ENCODE measurements at places on chromosomes 12 and 14.
A peak's percentile ranks its signal among the peaks of the same experiment; 100 is the strongest.

GRCh38 chr12:116366824-116367223, 89.3 kb upstream of the MED13L start:
- DNase-seq = no peak

- DNase-seq = no peak
These were observed 13.9 kb upstream of the MYH7 start for GRCh38 chr14:23449314-23449713.

GRCh38 chr14:43591776-43592175, 915.3 kb downstream of the FSCB start:
- no peak for DNase-seq

- DNase-seq = no peak
These were observed 394.8 kb downstream of the LRFN5 start for GRCh38 chr14:42001431-42001830.

DNA sequence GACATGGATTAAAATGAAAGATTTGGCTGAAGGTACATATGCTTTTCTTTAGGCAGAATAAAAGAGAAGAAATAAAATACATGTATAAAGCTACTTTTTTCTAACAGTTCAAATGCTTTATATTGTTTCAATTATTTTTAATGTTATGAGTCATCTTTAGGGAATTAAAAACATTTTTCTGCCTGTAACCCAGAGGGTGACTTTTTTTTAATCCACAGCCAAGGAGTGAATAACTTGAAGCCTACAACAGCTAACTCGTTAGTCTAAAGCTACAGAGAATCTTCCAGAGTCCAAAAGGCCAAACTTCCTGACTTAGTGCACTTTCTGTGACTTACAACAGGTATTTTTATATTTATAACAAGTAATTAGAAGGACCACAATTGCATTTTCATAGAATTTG, 151.6 kb downstream of the SEC23A start:
- DNase-seq = no peak

DNA sequence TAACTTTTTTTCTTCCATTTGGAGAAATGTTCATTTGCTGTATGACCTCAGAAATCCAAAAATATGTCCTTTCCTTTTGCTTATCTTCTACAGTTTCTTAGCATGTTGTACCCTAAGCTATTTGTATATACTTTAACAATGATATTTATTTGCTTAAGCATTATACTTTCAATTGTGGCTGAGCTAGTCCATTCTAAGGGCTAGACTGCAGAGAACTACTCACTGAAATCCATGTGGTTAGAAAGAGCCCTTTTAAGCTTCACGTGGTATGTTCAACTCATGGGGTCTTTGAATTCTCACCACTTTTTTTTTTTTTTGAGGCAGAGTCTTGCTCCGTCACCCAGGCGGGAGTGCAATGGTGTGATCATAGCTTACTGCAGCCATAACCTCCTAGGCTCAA, 122.5 kb downstream of the HMGA2 start:
- no peak for DNase-seq

GRCh38 chr12:3713483-3713882, 39.4 kb downstream of the CRACR2A start:
- DNase-seq = no peak

DNA sequence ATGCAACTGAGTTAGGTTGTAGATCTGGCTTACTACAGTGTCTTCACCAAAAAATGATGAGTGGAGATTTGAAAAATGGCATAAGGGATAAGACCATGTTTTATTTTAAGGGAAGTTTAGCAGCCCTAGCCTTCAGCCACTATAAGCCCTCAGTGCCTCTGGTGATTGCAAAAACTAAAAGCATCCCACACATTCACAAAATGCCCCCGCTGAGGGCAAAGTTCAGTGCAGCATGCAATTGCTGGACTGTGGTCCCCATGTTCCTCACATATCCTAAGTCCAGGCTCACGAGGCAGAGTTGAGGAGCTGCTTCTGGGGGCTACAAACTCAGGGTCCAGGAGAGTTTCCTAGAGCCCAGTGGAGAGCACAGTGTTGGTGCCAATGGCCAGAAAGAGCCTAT, 29.6 kb upstream of the NCOR2 start:
- DNase-seq = no peak

- no peak for DNase-seq
These were observed 1324.1 kb downstream of the AACS start for GRCh38 chr12:126389220-126389841.

DNA sequence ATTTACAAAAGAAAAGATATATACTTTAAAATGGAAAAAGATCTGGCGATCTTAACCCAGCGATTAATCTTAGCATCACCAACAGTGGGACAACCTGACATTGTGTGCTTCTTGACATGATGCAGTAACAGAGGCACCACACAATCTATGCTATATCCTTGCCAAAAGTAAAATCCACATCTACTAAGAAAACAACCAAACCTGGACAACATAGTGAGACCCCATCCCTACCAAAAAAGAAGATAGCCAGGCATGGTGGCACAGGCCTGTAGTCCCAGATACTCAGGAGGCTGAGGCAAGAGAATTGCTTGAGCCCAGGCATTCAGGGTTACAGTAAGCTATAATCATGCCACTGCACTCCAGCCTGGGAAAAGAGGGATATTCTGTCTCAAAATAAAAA, 50.5 kb downstream of the SINHCAF start:
- DNase-seq = no peak

- DNase-seq = peak; percentile 28
These were observed 8.8 kb downstream of the BDKRB1 start for GRCh38 chr14:96264853-96265252.

DNA sequence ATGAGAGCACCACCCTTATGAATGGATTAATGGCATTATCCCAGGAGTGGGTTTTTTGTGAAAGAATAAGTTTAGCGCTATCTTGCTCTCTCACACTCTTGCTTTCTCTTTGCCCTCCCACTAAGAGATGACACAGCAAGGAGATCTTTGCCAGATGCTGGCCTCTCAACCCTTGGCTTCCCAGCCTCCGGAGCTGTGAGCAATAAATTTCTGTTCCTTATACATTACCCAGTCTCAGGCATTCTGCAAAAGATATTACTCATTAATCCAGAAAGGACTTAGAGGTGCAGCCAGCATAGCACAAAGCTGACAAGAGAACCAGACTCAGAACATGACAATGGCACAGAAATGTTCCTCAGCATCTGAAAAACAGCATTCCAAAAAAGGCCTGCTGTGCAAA, 190.6 kb downstream of the ITPR2 start:
- no peak for DNase-seq

- DNase-seq = no peak
These were observed 7.3 kb upstream of the MGP start for GRCh38 chr12:14892726-14893505.

DNA sequence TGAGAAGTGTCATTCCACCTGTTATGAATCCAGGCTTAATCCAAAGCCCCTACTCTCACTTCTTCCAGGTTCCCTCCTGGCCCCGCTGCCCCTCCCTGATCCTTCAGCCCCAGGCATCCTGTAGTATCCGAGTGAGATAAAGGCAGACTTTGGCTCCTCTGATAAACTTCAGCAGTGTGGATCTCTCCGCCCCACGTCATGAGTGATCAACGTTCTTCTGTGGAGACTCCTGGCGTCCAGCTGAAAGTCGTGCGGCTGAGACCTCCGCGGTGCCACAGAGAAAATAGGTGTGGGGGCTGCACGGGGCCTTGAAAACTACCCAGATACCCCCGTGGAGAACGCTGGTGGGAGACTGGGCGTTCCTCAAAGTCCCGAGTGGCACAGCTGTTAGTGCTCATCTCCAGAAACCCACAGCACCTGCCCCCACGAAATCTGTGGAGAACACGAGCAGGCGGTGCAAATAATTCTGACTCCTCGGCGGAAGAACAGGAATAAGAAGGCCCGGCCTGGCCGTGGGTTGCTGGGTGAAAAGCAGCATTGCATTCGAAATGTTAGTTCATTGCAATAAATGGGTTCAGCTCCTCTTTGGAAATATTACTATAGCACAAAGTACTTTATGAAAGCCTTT, 180.0 kb upstream of the RGS6 start:
- DNase-seq = no peak

DNA sequence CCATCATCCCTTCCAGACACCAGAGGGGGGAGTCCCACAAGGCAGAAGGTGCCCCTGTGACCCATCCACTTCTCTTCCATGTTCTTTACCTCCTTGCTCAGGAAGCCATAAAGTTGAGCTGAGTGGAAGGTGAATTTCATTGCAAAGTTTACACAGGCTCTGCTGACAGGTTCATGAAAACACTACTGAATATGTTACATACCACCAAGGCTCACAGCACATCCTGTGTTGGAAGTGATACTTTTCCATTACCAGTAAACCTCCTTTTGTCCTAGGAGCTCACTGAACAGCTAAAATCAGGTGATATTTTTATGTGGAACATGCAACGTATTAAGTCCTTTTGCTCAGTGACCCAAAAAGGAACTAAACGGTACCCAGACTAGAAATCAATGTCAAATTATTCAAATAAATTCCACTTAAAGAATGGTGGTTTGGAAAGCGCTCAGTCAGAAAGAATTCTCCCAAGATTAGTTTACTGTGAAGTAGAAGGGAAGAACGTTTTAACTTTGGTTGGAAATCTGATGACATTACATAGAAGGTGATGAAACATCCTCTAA, 196.2 kb upstream of the NUDT4 start:
- no peak for DNase-seq

DNA sequence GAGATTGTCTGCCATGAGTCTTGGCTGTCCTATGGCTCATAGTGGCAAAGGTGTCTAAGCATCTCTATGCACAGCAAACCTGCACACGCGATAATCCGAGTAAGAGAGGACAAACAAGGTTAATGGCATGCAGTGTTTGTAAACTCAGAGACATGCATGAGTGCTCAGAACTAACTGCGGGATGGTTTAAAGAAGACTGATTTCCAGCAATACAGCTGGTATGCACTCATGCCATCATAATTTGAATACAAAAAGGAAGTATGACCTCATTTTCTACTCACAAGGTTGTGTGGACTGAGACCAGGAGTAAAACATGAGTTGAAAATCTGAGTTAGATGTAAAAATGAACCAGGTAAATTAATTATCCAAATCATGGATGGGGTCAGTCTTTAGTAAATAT, 16.6 kb upstream of the TCP11L2 start:
- no peak for DNase-seq

- no peak for DNase-seq
These were observed 9.6 kb downstream of the ZDHHC22 start for GRCh38 chr14:77131871-77132486.

- DNase-seq = no peak
These were observed 256.3 kb upstream of the RGS6 start for GRCh38 chr14:71675900-71676287.

GRCh38 chr12:16323010-16323409, 24.4 kb upstream of the MGST1 start:
- DNase-seq = no peak

DNA sequence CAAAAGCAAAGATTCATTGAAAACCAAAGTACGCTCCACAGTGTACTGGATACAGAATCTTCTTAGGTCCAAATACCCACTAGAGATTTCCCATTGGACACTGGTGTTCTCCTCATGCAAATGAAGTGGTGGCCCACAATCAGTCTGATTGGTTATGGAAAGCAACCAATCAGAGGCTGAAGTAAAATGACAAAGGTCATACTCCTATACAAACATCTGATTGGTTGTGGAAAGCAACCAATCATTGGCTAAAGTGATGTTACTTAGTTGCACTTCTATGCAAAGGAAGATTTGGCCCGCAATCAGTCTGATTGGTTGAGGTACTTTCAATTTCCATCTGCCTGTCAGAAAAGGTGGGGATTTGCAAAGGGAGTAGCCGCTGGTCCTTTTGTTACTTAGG, 1.3 kb upstream of the WASHC3 start:
- DNase-seq = peak; percentile 2

DNA sequence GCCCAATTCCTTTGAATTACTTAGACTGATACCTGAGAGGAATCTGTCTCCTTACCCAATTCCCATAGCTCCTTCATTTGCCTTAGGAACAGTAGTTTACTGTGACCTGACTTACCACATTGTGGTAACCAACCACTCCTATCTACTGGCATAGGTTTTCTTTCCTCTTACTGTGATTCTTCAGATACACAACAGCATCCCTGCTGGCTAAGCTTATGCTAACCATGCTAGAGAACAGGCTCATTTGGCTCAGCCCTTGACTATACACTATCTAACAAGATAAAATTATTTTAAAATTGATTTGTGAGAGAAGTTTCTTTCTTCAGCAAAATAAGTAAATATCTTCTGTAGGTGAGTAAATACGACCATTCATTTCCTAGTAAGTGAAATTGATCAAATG, 320.4 kb upstream of the DDHD1 start:
- DNase-seq = no peak

GRCh38 chr12:70960484-70960883, 39.9 kb upstream of the PTPRR start:
- DNase-seq = no peak

DNA sequence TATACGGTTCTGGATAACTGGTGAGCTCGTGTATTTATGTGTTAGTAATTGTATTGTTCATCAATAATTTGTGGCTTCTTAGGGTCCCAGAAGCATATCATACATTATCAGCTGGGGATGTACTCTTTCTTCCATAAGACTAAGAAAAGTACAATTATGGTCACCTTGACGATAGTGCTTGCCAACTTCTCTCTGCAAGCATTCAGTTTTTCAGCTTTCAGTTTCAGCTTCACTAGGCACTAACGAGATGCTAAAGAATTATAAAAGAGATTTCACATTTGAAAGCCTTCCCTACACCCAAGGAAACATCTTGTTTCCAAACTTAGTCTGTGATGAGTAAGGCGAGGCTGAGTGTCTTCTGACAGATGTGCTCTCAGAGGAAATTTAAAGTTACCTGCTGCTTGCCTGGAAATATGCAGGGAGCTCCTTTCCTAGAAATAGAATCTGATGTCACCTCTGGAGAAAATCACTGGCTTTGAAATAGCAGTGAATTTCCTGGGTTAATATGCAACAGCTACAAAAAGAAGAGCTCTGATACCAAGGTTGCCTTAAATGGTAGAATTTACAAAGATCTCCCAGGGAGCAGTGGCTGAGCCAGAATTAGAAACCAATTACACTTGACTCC, 1419.9 kb upstream of the TMEM132C start:
- no peak for DNase-seq

DNA sequence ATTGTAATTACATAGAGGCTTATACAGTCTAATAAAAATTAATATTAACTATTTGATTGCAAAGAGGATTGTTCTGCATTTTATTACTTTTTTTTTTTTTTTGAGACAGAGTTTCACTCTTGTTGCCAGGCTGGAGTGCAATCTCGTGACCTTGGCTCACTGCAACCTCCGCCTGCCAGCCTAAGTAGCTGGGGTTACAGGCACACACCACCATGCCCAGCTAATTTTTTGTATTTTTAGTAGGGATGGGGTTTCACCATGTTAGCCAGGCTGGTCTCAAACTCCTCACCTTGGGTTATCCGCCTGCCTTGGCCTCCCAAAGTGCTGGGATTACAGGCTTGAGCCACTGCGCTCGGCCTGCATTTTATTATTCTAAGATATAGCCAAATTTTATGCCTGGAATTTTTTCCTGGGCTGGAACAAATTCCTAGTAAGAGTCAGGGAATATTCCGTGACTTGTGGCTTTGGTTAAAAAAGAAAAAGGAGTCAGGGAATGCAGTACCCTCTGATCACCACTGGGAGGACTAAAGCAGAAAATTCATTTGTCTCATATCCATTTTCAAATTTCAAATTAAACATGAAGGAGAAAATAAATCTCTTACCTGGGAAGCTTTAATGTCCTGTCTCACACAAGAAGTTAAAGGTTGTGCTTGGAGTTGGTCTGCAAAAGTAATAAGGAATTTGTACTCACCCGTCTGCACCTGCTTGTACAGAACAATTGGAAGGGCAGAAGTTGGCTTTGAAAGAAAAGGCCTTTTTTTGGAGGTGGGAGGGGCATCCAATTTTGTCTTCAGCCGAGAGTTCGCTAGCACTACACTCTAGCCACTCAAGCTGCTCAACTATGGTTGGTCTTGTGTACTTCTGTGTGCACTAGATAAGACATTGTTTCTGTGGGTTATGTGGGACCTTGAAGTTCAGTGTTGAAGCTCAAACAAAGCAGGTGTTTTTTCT, 8.7 kb downstream of the MARK3 start:
- peak; percentile 44 for DNase-seq
